ENCODE measurements at places on chromosomes 1 and 21.

GRCh38 chr1:71881611-71882010, 400.7 kb downstream of the NEGR1 start:
- DNase-seq = no peak

GRCh38 chr1:28139025-28139712, 37.3 kb downstream of the PTAFR start:
- peak; percentile 73 for DNase-seq

DNA sequence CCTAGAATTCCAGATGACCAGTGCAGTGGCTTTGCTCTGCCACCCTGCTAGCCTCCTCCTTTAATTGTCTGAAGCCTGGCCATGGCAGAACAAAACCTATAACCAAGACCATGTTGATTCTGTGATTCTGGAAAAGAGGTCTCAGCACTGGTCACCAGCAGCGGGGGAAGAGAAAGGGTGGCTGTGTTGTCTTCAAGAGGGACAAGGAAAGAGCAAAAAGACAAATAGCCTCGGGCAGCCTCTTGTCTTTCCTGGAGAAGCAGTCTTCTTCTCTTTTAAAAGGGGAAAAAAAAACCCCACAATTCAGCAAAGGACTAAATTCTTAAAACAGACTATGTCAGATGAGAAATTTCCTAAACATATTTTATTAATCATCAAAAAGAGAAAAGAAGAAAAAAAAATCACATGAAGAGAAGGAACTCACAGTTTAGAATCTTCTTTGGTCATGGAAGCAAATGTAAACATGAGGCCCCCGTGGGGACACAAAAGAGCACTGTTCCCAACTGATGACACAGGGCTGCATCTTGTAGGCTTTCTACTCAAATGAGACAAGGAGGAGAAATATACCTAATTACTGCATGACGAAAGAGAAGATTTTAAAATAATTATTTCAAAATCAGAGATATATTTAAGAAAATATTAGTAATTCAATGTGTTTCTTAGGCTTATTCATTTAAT, 36.3 kb upstream of the RAP1GAP start:
- DNase-seq = no peak

DNA sequence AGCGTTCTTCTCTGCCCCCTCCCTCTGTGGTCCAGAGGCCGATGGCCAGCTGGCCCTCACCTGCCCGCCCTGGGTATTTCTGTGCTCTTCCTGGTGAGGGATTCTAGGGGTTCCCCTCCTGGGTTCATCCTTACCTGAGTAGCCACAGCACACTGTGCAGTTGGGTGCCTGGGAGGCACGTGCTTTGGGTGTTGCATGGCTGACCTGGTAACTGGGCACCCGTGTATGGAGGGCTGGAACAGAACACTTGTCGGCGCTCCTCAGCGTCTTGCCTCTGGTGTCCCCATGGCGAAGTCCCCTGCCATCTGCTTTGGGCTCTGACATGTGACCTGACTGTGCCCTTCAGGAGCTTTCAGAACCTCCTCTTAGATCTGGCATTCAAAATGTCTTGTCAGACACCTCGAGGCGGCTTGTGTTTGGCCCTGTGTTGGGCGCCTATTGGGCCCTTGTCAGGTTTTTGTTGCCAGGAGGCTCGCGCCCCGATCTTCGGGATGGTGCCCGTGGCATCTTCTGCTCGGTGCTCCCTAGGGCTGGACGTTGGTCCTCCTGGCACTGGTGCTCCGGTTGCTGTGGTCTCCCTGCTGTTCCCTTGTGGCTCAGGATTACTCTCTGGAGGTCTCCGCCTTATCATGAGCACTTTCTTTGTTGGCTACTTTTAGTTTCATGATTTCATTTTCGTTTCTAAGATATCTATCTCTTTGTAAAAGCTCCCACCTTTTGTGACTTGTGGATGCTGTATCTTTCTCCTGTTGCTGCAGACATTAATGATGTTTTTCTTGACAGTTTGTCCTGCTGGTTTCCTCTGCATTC, 28.5 kb downstream of the SKI start:
- no peak for DNase-seq

DNA sequence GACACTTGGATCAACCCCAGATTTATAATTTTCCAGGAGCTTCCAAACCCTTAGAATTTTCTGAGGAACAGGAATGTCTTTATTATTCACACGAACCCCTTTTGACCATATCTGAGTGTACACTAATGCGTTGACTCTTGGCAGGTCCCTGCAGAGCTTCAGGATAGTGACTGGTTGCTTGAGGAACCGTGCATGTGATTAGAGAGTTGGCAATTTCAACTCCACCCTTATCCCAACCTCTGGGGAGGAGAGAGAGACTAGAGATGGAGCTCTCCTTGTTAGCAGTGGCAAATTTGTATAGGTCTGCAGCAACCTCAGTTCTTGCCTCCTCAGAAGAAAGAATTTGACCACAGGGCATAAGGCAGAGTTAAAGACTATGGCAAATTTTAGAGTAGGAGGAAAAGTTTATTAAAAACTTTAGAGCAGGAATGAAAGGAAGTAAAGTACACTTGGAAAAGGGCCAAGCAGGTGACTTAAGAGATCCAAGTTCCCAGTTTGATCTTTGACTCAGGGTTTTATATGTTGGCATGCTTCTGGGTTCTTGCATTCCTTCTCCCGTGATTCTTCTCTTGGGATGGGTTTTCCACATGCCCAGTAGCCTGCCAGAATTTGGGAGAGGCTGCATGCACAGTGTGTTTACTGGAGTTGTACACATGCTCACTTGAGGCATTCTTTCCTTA, 93.8 kb upstream of the ETV3 start:
- no peak for DNase-seq

GRCh38 chr1:150550222-150551050, 1.2 kb downstream of the ADAMTSL4 start:
- DNase-seq = peak; percentile 86

GRCh38 chr1:27652111-27652864, 17.3 kb upstream of the FGR start:
- DNase-seq = no peak

GRCh38 chr1:17401841-17402240, 29.8 kb downstream of the PADI6 start:
- no peak for DNase-seq

- DNase-seq = no peak
These were observed 11.5 kb upstream of the HCRTR1 start for GRCh38 chr1:31605908-31606427.
